Activated naive CD4-positive, alpha-beta T cell treated with Interleukin-2 at 50 U/mL for 16 hours (primary cell): ENCODE measurements at places on chromosomes 13 and 19.

GRCh38 chr19:30564551-30565011 lies 192.4 kb downstream of the ZNF536 start:
- DNase-seq, result no peak

DNA sequence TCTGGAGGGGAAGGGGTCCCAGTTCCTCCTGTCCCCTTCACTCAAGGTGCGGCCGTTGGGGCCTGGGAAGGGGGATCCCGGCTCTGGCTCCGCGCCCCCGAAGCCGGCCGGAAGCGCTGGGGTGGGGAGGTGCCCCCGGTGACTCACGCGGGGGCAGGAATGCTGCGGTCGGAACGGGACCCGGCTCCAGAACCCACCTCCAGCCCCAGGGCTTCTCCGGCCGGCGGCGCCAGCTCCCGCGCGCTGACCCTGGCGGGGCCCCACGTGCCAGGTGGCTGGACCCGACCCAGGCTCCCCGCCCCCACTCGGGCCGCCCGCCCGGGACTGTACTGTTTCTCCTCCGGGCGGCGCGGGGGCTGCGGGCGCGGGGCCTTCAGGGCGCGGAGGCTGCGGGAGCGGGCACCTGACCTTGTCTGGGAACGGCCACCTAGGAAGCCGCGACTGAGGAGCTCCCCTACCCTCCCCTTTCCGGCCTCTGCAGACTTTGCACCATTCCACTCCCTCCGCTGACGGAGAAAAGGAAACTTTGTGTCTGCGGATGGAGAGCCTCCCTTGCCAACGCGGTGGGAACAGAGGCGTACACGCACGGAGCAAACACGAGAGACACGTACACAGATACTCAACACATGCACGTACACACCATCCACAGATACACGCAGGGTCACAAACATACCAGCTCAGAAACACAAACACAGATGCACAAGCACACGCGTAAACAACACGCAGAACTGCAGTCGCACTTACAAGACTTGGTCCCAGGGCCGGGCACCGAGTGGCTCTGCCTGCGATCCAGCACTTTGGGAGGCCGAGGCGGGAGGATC lies 7.2 kb downstream of the AXL start:
- peak; percentile 47 for DNase-seq

GRCh38 chr19:56150358-56150757 lies 9.3 kb downstream of the ZNF444 start:
- no peak for DNase-seq

DNA sequence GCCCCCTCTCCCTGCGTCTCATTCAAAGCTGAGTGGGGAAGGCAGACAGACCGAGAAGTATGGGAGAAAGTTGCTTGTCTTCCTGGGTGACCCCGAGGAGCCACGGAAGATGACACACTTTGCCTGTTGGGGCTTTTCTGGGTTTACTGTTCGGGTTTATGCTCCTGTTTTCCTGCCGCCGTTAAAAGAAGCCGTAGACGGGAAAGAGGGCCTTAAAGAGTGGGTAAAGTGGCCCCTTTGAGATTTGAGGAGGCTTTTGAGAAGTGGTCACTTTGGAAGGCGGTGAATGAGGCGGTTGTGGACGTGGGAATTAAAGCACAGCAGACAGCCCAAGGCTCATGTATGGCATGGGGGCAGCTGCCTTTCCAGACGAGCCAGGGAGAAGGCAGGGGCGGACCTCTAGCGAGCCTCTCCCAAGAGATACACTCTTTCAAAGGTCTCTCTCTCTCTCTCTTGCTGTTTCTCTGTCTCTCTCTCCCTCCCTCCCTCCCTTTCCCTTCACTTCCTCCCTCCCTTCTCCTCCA lies 493 bp upstream of the LHFPL6 start:
- DNase-seq, result no peak

- peak; percentile 17 for DNase-seq
These were observed 60.0 kb downstream of the VWA8 start for GRCh38 chr13:41900918-41901317.

DNA sequence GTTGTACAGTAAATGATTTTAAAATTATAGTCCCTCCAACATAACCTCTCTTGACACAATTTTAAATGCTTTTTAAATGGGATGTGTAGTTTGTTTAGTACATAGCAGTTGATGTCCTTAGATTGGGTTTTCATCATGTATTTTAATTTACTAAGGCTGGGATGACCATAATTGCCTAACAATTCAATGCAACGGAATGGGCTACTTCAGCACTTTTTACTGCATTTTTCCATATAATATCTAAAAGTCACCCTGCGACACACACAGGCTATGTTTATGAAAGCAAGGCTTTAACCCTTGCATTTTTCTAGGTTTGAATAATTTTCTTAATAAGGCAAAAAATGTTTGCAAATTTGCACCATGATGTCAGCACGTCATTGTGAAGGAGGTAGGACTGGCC lies 321.0 kb downstream of the DLEU7 start:
- DNase-seq, result no peak

DNA sequence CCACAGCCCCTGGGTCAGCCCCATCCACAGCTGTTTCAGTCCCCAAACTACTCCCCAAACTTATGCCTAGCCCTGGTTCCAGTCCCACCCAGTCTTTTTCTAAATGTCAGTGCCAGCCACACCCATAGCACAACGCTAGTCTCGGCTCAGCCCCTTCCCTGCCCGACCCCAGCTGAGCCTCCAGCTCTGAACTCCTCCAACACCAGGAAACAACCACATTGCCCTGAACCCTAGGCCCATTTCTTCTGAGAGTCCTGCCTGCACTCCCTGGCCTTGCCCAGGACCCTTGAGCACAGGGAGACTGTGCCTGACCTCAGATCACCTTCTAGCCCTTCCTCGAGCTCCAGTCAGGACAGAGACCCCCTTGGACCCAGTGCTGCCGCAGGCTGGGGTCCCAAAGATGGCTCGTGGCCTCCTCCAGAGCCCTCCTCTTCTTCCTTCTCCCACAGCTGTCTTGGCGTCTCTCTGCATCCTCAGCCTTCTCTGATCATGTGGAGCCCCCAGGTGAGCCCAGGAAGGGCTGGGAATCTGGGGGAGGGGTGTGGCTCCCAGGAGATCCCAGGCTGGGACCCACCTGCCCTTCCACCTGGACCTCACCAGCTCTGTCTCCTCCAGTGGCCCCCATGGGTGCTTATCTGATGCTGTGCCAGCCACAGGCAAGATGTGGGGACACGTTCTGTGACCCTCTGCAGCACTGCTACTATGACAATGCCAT lies 33.0 kb upstream of the IGFL1 start:
- no peak for DNase-seq

DNA sequence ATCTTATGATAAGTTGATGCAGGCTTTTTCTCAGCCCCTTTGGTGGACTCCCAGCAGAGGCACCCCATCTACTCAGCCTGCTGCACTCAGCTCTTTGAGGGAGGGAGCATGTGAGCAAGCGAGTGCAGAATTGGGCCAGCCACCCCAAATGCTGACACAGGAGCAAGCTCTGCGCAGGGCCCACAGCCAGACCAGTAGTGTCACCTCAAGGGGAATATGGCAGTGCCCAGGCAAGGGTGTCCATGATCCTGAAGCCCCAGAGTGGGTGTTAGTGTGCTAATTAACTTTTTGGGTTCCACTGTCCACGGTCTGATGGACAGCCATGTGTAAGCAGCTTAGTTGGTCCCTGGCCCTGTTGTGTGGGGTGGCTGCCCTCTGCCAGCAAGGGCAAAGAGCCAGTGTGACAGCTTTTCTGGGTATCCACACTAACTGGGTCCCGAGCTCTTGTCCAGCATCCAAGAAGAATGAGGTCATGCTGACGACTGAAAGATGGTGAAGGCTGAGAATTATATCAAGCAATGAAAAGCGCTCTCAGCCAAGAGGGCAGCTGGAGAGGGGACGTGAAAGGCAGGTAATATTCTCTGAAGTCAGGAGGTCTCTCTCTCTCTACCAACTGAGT lies 898.3 kb upstream of the PCDH9 start:
- DNase-seq, result no peak

DNA sequence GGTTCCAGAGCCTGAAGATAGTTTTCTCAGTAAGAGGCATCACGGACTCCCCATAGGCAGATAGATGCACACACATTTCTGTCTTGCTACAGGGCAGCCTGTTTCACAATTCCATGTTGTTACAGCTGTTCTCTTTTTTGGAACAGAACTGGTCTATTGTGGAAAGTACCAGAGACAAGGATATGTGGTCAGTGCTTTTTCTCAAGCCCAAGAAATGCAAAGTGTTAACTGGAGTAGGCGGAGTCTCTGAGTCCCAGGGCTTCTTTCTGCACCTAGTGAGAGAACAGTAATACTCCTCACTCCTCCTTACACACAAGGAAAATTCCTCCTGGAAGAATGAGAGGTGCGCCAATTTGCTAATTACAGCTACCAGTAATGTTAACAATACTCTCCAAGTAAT lies 141.6 kb upstream of the ARGLU1 start:
- no peak for DNase-seq

GRCh38 chr13:51033421-51034185 lies 77.5 kb downstream of the C13orf42 start:
- DNase-seq, result no peak

GRCh38 chr19:5956728-5957127 lies 21.2 kb downstream of the RANBP3 start:
- DNase-seq, result no peak

DNA sequence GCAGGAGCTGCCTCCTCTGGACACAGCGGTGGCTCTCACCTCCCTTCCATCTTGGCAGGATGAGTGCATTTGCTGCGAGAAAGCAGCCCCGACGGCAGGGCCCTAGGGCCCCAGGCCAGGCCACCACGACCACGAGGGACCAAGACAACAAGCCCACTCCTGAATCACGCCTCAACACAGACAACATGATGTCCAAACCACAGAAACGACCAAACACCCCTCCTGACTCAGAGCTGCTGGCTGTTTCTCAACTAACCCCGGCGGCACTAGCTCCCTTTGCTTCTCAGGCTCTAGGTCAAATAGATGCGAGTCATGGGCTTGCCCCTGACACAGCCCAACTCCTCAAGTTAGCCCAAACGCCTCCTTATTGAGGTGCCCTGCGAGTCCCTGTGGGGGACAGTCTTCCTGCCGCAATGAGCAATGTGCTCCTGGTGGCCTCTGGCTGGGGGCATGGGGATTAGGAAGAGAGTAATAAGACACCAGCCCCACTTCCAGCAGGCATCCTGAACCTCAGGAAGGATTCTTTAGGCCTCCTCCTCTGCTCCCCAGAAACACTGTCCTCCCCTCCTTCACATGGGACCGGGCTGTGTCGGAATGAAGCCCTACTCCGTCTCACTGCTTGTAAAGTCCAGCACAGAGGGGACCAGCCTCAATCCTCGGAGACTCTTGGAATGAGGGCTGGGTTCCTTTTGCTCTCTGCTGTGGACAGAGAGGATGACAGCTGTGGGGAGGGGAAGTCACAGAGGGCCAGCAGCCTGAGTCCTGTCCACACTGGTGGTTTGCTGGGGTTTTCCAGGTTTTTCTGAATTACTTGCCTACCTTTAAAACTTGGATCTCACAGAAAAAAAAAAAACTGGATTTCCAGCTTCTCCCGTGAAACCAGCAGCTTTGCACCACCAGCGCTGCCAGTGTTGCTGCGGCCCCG lies 6.9 kb upstream of the ATF5 start:
- DNase-seq, result no peak

DNA sequence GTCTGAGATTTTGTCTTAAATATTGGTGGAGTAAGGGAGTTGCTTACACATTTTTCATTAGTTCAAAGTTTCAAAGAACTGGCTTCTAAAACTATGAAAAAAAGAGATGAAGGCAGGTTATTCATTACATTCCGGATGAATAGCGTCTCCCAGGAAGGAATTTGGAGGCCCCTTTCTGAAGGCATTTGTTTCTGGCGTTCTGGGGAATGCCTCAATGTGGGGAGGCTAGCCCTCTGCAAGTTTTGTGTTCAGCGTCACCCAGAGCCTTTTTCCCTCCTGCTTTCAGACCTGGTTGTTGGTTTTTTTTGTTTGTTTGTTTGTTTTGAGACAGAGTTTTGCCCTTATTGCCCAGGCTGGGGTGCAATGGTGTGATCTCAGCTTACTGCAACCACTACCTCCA lies 21.0 kb downstream of the FAM124A start:
- no peak for DNase-seq

DNA sequence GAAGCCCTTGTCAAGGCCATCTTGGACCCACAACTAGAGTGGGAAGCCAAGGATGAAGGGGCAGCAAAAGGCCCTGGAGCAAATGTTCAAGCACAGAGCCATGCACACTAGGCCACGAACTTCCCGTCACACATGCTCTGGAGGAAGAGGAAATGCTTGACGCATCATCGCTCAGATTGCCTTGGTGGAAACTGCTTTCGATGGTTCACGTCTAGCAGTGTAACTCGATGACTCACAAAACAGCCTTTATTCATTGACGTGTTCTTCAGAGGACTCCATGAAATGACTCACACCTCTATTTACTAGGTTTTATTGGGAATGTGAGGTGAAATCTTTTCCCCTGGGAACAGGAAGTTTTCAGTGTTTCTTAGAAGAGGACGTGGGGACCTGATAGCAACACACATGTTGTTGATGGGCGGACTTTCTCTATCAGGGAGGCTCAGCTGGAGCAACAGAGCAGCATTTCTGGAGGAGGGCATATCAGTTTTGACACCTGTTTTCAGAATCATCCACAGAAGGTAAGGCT lies 79.8 kb upstream of the FLT1 start:
- peak; percentile 8 for DNase-seq

DNA sequence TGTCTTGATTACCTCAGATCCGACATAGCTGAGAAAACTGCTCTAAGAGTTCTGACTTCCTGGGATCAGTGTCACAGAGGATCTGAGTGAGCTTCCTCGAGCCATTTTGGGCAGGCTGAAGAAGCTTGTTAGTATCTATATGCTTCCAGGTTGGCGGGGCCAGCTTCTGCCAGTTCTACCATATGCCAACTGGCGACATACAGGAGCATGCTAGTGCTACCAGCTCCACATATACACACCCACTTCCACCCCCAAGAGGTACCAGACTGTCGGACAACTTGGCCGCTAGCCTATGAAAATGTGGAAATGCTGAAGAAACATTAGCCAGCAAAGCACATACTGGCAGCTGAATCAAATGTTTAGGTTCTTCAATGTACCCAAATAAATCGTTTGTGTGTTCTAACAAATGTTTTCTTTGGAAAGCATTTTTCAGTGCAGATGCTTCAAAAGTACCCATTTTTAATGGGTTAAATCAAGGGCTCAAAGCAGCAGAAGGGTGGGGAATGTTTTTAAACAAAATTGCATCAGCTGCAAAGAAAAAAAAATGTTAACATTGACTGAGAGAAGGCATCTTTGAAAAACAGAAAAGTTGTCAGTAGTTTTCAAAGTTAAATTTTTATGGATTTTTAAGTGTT lies 163.7 kb downstream of the KLF12 start:
- no peak for DNase-seq

DNA sequence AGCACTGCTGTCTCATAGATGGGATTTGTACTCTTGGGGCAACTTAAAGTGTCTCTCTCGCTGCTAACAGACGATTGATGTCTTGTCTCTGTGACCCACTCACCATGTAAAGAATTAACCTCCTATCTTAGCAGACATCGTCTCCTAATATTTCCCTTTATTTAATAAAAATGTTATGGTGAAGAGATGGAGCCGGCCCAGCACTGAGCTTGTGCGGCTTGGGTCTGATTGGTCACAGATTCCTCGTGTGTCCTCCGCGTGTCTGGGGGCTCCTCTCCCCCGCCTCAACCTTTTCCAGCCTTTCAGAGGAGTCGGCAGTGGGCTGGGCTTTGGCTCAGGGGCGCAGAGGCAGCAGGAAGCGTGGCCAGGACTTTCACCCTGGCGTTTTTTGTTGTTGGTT lies 13.2 kb upstream of the CRTC1 start:
- no peak for DNase-seq

- DNase-seq, result no peak
These were observed 7.3 kb upstream of the C13orf46 start for GRCh38 chr13:113981194-113981605.

GRCh38 chr13:109307027-109307426 lies 479.4 kb downstream of the IRS2 start:
- DNase-seq, result no peak

- peak; percentile 62 for DNase-seq
These were observed 33.8 kb upstream of the GARRE1 start for GRCh38 chr19:34220472-34221063.
